ENCODE measurements at places on chromosomes 1 and 21.

- DNase-seq, result no peak
- peaks cover 30% of the 10 kb centered on the region for H3K4me1 ChIP-seq
- no peak overlapping the region for H3K4me3 ChIP-seq
- H3K36me3 ChIP-seq, result peaks cover 34% of the 10 kb centered on the region
These were observed 3.2 kb upstream of the SRM start for GRCh38 chr1:11062965-11063401.

GRCh38 chr1:204480515-204480914 is 14.1 kb downstream of the PIK3C2B start:
- peaks cover 95% of the 10 kb centered on the region for H3K4me1 ChIP-seq
- H3K4me3 ChIP-seq, result no peak overlapping the region
- H3K27ac ChIP-seq, result peak overlapping the region; percentile 71
- no peaks in the 10 kb centered on the region for H3K27me3 ChIP-seq
- no peaks in the 10 kb centered on the region for H3K36me3 ChIP-seq
- no peak for DNase-seq

DNA sequence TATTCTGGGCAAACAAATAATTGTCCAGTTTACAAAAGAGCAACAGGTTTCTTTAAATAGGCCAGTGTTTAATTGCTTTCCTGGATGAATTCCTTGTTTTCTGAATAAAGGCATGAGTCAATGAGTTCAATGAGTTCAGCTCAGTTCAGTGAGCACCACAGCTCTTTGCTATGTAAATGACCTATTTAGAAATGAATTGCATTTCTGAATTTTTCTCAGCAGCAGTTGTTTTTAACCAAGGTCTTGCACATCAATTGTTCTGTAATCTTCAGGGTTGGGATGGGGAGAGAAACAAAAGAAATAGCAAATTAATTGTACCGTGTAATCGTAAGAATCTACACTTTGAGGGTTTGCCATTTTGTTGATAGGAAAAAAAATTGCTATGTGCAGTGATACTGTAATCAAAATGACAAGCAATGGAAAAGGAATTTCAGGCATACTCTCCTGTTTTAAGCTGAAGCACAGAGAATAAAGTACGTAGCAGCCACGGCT is 45.7 kb downstream of the MIS18A start:
- no peak overlapping the region for H3K4me3 ChIP-seq
- H3K36me3 ChIP-seq, result no peaks in the 10 kb centered on the region
- DNase-seq, result no peak
- no peaks in the 10 kb centered on the region for H3K27me3 ChIP-seq

GRCh38 chr1:29485096-29485925 is 249.0 kb downstream of the PTPRU start:
- H3K27ac ChIP-seq, result no peak overlapping the region
- H3K36me3 ChIP-seq, result no peaks in the 10 kb centered on the region
- peaks cover 77% of the 10 kb centered on the region for H3K27me3 ChIP-seq

DNA sequence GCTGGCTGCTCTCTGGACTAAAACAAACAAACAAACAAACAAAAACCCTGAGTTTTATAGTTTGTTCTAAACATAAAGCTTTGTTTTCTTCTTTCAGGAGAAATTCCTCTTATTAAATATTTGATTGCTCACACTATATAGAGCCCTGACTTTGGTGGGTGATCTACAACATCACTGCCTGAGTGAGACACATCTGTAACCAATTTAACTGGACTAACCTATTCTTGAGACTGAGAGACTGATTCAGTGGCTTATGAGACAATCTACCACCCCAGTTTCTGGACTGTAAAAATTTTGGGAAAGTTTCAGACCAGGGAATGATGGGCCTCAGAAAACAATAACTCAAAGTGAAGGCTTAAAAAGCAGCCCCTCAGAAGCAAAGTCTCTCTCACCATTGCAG is 537.0 kb downstream of the NEGR1 start:
- H3K27me3 ChIP-seq, result no peaks in the 10 kb centered on the region
- H3K27ac ChIP-seq, result no peak overlapping the region
- H3K4me3 ChIP-seq, result no peak overlapping the region
- DNase-seq, result no peak
- H3K36me3 ChIP-seq, result no peaks in the 10 kb centered on the region

DNA sequence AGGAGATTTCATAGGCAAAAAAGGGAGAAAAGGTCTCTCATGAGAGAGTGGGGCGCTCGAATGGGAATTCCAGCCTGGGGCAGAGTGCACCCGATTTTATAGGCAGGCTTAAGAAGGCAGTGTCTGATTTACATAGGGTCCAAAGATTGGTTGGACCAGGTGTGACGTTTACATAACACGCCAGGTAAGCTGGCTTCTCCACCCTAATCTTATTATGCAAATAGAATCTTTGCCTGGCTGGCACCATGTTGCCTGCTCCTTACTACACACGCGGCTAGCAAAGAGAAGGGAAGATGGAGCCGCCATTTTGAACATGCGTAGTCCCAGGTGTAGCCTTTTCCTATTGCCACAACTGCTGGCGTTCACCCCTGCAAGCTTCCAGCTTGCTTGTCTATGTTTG is 103.7 kb downstream of the SLC16A1 start:
- H3K36me3 ChIP-seq, result no peaks in the 10 kb centered on the region
- no peak overlapping the region for H3K27ac ChIP-seq
- no peak for DNase-seq
- H3K4me3 ChIP-seq, result no peak overlapping the region

DNA sequence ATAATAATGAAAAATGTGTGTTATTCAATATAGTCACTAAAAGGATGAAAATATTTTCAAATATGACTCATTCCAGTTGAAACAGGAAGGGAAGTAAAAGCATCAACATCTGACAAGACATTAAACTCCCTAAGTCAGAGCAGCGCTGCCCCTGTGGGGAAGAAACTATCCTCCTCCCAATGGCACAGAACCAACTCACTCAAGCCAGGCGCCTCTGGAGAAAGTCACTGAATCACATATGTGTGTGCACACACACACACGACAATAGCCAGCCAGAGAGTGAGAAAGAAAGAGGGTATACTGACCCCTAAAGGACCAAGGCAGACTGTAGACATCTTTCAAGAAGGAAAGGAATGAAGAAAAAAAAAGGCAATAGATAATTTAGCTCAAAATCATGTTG is 126.9 kb downstream of the SETD4 start:
- H3K4me3 ChIP-seq, result no peak overlapping the region
- H3K27me3 ChIP-seq, result no peaks in the 10 kb centered on the region
- no peaks in the 10 kb centered on the region for H3K36me3 ChIP-seq
- peaks cover 22% of the 10 kb centered on the region for H3K4me1 ChIP-seq
- DNase-seq, result peak; percentile 43

- H3K27me3 ChIP-seq, result no peaks in the 10 kb centered on the region
These were observed 7.3 kb downstream of the RASAL2 start for GRCh38 chr1:178101266-178101630.

DNA sequence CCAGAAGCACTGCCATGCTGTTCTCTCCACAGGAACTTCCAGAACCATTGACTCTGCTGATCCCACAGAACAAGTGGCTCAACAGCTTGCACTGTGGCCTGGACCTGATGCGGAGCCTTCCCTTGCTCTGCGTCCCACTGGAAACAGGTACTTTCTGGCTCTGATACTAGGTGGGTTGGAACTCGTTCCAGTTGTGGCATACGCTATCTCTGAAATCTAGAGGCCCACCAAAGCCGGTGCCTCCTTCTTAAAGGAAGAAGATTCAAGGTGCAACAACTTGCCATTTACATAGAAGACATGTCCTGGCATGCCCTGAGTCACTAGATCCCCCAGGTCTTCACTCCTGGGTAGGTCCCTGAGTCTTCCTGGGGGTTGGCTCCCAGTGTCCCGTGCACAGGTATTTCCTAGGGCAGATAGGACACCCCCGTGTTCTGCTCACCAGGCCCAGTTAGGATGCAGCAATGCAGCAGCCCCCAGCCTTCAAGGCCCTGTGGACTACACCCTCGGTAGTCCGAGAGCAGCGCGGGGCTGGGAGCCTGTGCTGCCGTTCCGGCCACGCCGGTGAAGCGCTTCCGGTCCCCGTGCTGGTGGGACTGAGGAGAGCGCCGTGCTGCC is 10.8 kb upstream of the PCBP3 start:
- no peaks in the 10 kb centered on the region for H3K4me1 ChIP-seq
- H3K36me3 ChIP-seq, result no peaks in the 10 kb centered on the region
- H3K4me3 ChIP-seq, result no peak overlapping the region
- peaks cover 7% of the 10 kb centered on the region for H3K27me3 ChIP-seq

GRCh38 chr1:234250747-234251146 is 122.5 kb upstream of the COA6 start:
- H3K4me3 ChIP-seq, result no peak overlapping the region
- no peaks in the 10 kb centered on the region for H3K4me1 ChIP-seq
- DNase-seq, result no peak
- no peaks in the 10 kb centered on the region for H3K36me3 ChIP-seq
- H3K27me3 ChIP-seq, result no peaks in the 10 kb centered on the region

DNA sequence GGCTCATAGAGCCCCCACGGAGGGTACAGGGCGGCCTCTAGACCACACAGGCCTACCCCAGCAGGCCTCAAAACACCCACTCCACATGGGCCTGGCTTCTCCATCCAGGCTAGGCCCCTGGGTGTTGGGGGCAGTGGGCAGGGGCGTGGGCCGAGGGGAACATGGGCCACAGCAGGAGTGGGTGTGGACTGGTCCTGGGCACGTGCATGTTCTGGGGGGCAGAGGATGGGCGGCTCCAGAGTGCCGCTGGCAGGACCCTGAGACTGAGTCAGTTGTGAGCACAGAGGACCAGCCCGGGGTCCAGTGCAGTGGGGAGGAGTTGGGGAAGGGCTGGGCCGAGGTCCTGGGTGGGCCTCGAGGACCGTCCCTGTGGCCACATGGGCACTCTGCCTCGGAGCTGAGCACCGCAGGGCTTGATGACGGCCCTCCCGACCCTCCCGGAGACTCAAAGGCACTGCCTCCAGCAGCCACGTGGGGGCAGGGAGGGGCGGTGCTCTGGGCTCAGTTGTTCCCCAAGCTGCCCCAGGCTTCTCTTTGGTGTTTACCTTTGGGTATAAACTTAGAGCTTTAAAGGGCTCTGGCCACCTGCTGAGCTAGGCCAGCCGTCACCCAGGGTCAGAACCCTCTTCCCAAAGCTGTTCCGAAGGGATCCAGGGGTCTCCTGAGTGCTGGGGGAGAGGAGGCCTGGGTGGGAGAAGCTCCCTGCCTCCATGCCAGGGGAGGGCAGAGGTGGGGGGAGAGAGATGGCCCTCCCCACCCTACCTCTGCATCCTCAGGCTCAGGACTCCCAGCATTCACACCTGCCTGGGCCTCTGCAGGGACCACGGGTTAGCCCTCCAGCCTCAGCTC is 79.9 kb downstream of the MORN1 start:
- peaks cover 60% of the 10 kb centered on the region for H3K4me1 ChIP-seq
- peaks cover 27% of the 10 kb centered on the region for H3K36me3 ChIP-seq
- no peaks in the 10 kb centered on the region for H3K27me3 ChIP-seq
- no peak overlapping the region for H3K4me3 ChIP-seq
- peak; percentile 55 for DNase-seq

GRCh38 chr1:228118040-228118439 is 8.9 kb upstream of the MRPL55 start:
- H3K27ac ChIP-seq, result no peak overlapping the region
- no peak for DNase-seq
- no peak overlapping the region for H3K4me3 ChIP-seq
- no peaks in the 10 kb centered on the region for H3K4me1 ChIP-seq

DNA sequence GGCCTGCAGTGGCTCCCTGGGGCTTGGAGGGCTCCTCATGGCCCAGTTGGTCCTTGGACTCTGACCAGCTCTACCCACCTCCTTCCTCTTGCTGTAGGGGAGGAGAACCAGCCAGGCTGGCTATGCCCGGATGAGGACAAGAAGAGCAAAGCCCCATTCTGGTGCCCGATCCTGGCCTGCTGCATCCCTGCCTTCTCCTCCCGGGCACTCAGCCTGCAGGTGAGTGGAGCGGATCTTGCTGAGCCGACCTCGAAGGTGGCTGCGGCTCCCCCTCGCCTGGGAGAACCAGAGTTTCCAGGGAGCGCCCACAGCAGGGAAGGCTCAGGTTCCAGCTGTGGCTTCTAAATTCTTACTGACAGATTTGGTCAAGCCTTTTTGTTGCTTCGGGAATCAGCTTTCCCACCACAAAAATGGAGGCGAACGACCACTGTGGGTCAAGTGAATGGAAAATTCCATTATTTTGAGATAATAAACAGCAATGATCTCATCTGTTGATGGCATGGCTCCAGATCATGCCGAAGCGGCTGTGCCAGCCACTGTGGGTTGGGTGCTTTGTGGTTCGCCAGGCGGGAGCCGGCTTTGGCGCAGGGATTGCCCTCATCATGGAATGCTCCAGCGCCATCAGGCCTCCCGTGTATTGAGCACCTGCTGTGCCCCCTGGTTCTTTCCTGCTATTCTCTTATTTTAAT is 106.5 kb upstream of the ACTL8 start:
- peaks cover 9% of the 10 kb centered on the region for H3K4me1 ChIP-seq
- no peak for DNase-seq
- H3K36me3 ChIP-seq, result peaks cover 47% of the 10 kb centered on the region
- no peak overlapping the region for H3K4me3 ChIP-seq
- peak overlapping the region; percentile 33 for H3K27ac ChIP-seq
- no peaks in the 10 kb centered on the region for H3K27me3 ChIP-seq

GRCh38 chr1:167605576-167605975 is 24.5 kb upstream of the RCSD1 start:
- no peak overlapping the region for H3K4me3 ChIP-seq
- peaks cover 6% of the 10 kb centered on the region for H3K36me3 ChIP-seq
- H3K4me1 ChIP-seq, result peaks cover 27% of the 10 kb centered on the region

- H3K36me3 ChIP-seq, result peaks cover 60% of the 10 kb centered on the region
- no peaks in the 10 kb centered on the region for H3K27me3 ChIP-seq
- DNase-seq, result no peak
- H3K27ac ChIP-seq, result no peak within 1 kb of the TSS
These were observed at the start of gene CFAP141 for GRCh38 chr1:154206196-154206595. Gene CFAP141, minus strand, starts transcription at chr1:154206333. Its CDS starts 26 bp downstream, at chr1:154206307.

DNA sequence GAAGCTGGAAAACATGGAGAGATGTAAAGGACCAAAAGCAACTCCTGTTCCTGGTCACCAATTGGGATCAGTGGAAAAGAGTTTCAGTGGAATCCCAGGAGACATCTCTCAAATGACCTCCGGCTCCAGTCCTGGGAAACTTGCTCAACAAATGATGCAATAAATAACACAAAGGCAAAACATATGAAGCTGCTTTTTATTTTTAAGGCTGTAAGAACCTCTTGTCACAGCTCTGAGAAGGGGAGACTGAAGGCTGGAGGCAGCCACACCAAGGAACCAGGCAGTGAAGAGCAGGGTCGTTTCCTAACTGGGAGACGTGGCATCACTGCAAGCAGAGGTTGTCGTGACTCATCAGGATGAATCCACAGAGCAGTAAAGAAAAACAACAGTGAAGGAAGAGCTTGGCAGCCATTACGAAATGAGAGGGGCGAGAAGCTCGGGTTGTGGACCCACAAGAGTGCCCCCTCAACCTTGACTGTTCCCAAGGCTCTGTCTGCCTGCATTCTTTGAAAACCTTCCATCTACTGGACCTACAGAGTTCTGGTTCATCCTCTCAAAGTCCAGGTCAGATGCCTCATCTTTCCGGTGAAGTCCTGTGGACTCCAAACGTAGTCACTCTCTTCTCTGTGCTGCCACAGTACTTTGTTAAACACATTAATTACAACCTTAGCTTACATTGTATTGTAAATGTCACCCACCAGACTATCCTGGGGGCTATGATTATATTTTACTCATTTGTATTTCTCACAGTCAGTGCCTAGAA is 32.1 kb downstream of the JAK1 start:
- DNase-seq, result no peak
- no peaks in the 10 kb centered on the region for H3K36me3 ChIP-seq
- peak overlapping the region; percentile 85 for H3K27ac ChIP-seq
- no peak overlapping the region for H3K4me3 ChIP-seq
- no peaks in the 10 kb centered on the region for H3K27me3 ChIP-seq
